ENCODE measurements at places on chromosomes 16 and 17.

DNA sequence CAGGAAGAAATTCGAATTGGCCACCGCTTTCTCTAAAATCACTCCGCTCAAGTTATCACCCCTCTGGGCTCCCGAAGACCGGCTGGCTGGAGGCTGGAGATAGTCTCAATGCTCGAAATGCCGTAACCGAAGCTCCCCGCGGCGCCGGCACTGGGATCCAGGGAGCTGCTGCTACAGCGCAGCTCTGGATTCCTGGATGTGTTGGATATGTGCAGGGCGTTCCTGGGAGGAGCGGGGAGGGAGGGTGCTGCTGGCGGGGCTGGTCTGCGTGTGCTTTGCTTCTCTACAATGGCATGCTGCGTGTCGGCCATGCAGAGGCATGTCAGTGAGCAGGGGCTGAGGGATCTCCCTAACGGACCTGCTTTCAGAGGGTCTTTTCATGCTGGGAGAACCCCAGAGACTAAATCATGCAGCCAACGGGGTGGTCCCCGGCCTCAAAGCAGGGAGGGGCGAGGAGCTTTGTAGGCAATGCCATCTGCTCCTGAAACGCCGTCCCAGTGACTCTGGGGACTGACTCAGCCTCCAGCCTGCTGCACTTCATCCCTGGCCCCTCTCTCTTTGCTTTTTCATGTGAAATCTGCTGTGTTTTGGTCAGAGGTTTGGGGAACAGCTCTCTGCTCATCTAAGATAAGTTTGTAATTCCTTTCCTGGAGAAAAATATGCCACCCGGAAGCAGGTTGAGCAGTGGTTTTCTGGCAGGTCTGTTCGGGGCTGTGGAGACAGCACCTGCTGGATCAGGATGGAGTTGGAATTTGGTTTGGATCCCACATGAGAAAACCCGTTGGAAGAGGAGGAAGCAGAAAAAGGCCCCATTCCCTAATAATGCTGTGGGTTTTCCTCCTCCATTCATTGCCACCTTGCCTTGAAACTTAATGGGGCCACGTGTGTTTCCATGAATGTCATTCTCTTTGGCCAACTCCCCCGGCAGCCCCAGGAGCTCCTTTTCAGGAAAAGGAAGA, 311.4 kb downstream of the SEC14L1 start:
- DNase-seq = no peak

DNA sequence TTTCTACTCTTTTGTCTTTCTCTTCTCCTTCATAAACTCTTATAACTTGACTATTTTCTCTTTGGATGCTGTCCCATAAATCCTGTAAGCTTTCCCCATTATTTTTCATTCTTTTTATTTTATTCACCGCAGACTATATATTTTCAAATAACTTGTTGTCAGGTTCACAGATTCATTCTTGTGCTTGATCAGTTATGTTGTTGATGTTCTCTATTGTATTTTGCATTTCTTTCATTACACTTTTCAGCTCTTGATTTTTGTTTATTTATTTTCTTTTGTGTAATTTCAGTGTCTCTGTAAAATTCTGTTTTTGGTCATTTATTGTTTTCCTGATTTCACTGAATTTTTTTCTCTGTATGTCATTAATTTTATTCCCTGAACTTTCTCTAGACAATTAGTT, 49.2 kb downstream of the EFCAB13 start:
- no peak for DNase-seq

- DNase-seq = no peak
Observed at GRCh38 chr17:79204261-79204660, 129.6 kb downstream of the ENGASE start.

DNA sequence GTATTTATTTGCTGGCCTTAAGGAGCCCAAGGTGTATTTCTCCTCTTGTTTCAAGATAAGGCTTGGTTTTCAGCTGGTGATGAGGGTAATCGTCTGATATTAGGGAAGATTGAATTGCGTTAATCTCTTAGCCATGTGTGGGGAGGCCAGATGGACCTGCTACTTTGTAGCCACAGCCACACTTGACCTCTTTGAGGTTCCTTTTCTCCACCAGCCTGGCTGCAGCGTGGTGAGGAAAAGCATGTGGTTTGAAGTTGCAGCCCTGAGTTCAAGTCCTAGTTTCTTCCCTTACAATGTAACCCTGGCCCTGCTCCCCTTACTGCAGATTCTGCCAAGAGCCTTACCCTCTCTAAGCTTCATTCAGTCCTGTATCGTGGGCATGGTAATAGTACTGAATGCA, 3.1 kb downstream of the MINK1 start:
- DNase-seq = no peak

DNA sequence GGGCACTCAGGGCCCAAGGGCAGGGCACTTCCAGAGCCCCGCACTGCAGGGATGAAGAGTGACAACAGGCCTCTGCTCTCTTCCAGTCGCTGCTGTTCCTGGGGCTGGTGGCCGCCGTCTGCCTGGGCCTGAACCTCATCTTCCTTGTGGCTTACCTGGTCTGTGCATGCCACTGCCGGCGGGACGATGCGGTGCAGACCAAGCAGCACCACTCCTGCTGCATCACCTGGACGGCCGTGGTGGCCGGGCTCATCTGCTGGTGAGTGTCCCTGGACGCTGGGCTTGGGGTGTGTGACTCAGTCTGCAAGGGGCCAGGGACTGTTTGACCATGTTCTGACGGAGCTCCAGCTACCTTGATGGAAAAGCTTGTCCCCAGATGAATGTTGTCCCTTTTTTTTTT, 9.0 kb downstream of the TTYH2 start:
- no peak for DNase-seq

DNA sequence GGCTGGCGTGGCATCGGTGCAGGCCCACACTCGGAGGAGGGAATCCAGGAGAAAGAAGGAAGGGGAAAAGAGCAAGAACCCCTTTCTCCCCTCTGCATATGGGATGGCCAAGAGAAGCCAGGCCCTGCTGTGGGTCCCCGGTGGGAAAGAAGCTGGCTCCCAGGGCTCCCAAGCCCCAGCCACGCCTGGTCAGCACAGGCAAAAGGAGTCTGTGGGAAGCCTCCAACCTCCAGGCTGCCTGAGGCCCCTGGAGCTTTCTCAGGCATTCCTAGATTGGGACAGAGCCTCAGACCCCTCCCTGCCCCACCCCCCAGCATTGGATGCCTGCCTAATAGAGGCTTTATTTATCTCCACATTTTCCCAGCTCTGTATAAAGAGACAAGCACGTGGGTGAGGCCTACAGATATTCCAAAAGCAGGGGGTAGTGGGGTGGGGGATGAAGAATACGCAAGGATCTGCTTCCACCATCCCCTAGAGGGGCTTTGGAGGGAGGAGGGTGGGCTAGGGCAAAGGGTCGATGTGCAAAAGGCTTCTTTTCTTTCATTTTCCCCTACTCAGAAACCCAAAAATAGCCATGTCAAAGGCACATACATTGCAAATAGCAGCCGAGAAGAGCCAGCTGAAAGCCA, 56.4 kb downstream of the MPRIP start:
- DNase-seq = no peak

DNA sequence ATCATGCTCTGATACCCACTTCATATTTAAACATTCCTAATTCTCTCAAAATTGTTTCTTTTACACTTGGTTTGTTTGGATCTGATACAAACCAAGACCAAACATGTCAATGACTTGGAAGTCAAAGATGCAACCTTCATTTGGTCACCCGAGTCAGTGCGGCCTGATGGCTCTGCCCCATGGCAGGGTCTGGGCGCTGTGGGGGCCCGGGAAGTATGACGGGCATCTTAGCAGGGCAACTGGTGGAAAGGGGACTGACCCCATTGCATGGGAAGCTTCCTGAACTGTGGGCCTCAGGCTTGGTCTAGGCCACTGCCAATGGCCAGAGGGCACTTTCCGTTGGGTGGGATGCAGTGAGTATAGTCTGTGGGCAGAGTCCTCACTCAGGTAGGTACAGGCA, 178.0 kb downstream of the KATNIP start:
- no peak for DNase-seq

DNA sequence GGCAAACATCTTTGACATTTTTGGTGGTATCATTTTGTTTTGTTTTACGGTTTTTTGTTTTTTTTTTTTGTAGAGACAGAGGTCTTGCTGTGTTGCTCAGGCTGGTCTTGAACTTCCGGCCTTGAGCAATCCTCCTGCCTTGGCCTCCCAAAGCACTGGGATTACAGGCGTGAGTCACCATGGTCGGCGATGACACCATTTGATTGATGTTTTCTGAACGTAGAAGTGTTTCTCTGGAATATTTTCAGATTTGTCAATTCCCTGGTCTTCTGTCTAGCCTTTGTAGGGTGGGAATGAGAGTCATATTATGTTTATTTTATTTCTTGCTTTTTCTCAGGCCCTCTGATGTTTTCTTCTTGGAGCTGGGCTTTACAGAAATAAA, 32.2 kb upstream of the BRD7 start:
- DNase-seq = no peak

- DNase-seq = no peak
Observed at GRCh38 chr17:72525225-72526015, 404.6 kb downstream of the SOX9 start.

- no peak for DNase-seq
Observed at GRCh38 chr16:675884-676564, 553 bp downstream of the RHBDL1 start.

DNA sequence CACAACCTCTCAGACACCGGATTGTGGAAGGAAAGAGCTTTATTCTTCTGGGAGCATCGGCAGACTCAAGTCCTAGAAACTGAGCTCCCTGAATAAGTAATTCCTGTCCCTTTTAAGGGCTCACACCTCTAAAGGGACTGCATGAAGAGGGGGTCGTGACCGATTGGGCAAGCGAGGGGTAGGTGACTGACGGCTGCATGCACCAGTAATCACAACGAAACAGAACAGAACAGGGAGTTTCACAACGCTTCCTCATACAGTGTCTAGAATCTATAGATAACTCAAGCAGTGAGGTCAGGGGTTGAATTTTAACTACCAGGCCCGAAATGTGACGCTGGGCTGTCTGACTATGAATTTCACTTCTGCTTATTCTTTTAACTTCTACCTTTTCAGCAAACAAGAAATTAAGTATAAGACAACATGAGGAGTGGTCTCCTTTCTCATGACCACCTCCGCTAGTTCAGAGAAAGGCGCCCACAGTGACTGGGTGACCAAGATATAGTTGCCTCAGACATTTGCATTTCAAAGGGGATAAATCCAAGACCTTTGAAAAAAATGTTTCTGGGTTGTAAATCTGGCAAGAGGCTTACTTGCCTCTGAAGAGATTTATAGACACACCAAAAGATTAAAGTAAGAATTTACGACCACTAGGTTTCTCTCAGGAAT, 88.4 kb upstream of the ATF7IP2 start:
- no peak for DNase-seq

GRCh38 chr17:48755356-48755755, 26.8 kb upstream of the HOXB13 start:
- DNase-seq = no peak

DNA sequence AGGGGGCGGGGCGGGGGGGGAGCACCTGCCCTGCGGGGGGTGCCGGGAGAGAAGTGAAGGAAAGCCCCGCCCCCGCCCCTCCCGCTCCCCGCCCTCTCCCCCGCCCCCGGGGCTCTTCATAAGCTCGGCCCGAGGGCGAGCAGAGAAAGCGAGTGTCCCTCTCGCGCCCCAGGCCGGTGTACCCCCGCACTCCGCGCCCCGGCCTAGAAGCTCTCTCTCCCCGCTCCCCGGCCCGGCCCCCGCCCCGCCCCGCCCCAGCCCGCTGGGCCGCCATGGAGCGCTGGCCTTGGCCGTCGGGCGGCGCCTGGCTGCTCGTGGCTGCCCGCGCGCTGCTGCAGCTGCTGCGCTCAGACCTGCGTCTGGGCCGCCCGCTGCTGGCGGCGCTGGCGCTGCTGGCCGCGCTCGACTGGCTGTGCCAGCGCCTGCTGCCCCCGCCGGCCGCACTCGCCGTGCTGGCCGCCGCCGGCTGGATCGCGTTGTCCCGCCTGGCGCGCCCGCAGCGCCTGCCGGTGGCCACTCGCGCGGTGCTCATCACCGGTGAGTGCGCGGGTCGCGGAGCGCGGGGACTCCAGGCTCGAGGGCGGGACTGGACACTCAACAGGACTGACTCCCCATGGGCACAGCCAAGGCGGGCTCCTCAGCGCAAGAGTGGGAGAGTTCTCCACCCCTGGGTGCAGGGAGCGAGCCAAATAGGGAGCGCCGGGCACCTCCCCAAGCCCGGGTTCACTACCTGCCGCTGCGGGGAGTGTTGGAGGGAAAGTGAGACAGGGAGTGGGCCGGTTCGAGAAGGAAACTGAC, at the start of gene HSD11B2:
HSD11B2 (plus strand) TSS at position 145 of the 798 bp plus-strand sequence; CDS start at position 273, 128 bp downstream.
- DNase-seq = no peak

GRCh38 chr17:655618-656017, 59.0 kb downstream of the VPS53 start:
- DNase-seq = no peak

DNA sequence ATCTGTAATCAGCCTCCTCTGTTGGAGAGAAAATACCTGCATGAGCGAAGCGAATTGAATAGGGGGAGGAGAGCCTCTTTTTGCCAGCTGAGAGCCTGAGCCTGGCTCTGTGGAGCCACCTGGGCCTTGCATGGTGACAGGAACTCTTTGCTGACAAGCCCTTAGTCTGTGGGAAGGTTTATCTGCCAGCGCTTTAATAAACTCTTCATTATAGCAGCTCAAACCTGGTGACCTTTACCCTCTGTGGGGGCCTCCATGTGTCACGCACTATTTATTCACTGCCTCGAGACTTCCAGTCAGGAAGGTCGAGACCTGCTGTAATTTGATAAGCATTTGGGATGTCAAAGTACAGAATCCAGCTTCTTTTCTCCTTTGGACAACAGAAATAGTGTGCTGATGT, 282.6 kb downstream of the CBLN1 start:
- no peak for DNase-seq

GRCh38 chr17:8441690-8442089, 6.0 kb downstream of the NDEL1 start:
- DNase-seq = no peak

- no peak for DNase-seq
Observed at GRCh38 chr16:67009158-67009557, 19.8 kb upstream of the CBFB start.
